ENCODE measurements at places on chromosomes 11 and 22.

DNA sequence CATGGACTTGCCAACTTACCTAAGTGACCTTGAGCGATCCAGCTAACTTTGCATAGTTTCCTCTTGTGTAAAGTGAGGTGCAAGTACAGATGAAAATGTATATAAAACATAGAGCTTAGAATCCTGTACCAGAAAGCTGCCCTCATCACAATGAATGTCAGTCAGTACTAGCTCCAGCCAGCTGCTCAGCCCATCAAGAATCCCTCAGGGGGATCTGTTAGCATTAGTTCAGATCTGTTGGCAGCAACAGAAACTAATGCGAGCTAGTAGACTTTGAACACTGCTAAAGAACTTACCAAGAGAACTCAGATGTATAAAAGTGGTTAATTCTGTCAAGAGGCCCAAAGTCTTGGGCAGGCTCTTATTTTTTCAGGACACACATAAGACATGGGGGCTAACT is 6.3 kb upstream of the C11orf91 start:
- no peak for DNase-seq

GRCh38 chr11:8203414-8203715 is 34.5 kb upstream of the RIC3 start:
- DNase-seq = no peak

DNA sequence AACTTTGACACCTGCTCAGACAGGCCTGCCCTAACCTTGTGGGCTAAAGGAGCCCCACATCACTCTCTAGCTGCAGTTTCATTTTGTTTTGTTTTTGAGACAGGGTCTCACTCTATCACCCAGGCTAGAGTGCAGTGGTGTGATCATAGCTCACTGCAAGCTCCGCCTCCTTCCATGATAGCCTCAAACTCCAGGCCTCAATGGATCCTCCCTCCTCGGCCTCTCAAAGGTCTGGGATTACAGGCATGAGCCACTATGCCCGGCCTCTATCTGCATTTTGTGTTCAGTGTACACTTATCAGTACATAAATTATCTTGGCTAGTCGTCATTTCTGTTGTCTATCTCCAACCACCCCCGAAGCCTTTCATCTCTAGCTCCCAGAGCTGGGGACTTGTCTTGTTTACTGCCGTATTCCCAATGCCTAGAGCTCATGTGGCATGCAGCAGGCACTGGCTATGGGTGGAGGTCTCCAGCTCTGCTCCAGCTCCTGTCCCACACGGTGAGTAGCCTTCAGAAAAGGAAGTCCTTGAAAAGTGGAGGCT is 22.1 kb upstream of the PEX26 start:
- no peak for DNase-seq

- DNase-seq = no peak
These were observed 21.6 kb downstream of the DGCR6L start for GRCh38 chr22:20298110-20298802.

DNA sequence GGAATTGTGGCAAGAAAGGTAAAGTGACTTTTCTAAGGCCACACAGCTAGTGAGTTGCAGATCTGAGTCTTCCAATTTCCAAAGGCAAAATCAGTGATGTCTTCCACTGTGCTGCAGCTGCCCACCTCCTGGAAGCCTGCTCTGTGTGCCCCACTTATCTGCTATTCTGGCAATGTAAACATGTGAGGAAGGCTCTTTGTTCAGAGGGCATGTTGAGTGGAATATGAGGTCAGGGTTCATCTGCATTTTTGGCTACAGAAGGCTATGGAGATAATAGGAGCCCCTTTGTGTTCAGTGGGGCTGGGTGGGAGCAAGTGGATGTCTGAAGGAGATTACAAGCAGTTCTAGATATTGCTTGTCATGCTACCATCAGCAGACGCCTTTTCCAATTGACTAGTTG is 396.2 kb downstream of the BUD13 start:
- DNase-seq = no peak

GRCh38 chr22:36257948-36258670 is 5.2 kb downstream of the APOL1 start:
- DNase-seq = no peak

GRCh38 chr11:92154611-92155010 is 70.0 kb upstream of the FAT3 start:
- DNase-seq = no peak

- DNase-seq = peak; percentile 5
These were observed 297.7 kb upstream of the CCDC90B start for GRCh38 chr11:83583757-83584366.

GRCh38 chr22:19767427-19768341 is 7.1 kb downstream of the TBX1 start:
- no peak for DNase-seq

DNA sequence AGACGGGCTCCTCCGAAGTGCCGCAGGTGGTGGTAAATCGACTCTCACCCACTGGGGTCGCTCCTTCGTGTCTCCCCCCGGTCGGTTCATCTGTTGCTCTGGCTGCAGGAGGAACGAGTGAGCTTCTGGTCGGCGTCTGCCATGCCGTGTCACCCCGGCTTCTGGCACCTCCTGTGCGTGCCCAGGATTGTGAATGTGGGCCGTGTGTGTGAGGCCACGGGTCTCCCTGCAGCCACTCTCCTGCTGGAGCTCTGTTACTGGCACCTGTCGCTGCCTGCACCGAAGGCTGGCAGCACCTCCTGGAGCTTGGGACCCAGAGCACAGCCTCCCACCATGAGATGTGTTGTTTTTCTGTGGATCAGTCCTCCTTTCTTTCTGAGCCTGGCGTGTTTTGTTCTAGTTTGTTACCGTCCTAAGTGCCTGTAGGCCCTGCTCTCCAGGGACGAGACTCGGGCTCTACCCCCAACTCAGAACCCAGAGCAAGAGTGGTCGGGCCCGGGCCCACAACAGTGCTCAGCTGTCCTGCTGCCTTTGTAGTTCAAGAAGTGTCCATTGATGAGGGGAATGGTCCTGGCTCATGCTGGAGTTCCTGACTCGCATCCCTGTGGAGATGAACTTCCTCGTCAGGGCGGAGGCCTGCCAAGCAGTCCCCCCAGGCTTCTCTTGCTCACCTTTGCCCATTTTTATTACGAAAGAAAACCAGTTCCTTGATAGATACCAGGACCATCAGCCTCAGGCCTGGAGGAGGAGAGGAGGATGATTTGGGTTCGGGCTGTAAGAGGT is 66.6 kb downstream of the MED15 start:
- no peak for DNase-seq

- DNase-seq = no peak
These were observed 65.9 kb downstream of the UBASH3B start for GRCh38 chr11:122721201-122721963.

GRCh38 chr22:23915290-23915689 is 21.1 kb downstream of the MIF start:
- DNase-seq = no peak

DNA sequence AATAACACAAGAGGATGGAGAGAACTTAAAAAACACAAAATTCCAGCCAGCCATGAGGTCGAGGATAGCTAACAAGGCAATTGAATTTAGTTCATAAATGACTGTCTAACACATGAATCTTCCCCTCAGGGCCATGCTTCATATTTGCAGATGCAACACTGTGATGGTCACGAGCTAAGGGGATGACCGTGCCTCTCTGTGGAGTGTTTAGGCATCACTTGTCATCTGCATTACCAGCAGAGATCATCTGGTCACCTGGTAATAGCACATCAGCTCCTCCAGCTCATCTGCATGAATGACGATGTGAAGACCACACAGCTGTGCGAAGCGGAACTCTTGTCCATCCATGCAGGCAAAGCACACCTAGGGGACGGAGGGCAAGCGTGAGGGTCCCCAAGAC is 20.9 kb upstream of the SLC25A1 start:
- DNase-seq = no peak

DNA sequence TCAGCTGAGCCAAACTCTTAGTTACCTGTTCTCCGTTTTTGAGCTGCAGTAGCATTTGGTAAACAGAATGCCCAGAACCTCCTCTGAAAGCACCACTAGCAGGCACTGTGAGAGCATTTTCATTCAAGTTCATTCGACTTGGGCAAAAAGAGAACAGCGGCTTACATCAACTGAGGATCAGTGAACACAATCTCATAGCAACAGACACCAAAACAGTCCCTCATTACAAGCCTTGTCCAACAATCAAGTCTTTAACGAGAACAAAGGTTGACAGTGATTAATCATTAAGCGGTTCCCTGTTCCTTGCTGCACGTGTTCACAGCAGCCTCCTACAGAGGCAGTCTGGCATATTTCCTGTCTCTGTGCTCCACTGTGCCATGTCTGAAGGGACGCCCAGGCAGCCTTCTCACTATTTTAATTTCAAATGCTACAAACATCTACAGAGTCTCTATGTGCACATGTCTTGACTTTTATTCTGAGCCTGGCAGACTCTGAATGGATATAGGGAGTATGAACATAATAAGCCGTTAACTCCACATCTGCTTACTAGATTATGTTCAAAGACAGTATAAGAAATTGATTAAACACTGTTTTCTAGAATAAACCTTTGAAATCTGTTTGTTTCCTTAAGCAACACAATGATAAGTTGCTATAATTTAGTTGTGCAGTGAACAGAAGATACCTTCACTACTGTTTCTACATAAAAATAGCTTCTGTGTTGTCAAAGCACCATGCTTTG is 88.3 kb upstream of the MTMR2 start:
- peak; percentile 67 for DNase-seq

DNA sequence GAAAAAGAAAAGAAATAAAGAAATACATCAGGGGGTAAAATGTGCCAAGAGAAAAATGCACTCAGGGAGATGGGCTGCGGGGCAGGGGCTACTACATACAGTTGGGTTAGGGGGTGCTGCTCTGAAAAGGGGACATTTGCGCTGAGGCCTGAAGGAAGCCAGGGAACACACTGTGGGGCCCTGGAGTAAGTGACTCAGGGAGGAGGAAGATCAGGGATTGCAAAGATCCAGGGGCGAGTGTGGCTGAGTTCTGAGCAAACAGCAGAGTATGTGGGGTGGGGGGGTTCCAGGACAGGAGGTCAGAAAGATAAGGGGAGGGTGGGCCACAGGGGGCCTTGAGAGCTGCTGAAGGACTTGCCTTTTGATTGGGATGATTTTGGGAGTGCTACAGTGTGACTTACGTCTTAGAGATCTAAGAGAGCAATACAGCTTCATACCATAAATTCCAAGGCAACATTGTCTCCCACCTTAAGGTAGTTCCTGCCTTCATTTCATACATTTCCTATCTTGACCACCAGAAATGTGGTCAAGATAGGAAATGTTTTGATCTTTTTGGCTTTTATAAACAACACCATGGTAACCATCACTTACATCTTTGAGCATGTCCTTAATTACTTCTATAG is 5.8 kb downstream of the A4GALT start:
- no peak for DNase-seq

DNA sequence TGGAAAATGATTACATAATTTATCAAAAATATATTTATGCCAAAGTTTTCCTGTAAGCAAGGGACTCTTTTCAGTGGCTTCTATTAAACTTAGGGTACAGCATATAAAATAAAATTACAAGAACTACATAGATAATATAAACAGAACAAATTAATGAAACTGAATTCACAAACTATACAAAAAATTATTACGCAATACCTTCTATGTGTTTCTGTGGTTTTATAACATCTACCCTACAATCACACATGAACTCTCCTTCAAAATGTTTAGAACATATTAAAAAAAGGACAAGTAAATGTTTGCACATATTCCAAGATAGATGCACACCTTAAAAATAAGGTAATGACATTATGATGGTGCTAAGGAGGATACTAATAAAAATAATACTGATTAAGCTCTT is 235.9 kb downstream of the CNTN5 start:
- DNase-seq = no peak
